ENCODE measurements at places on chromosomes 1 and 21. TPM values are rescaled to one million over a fixed set of nuclear protein-coding genes. Genes with fewer than 3 reads are reported as not detected.
A peak's percentile ranks its signal among the peaks of the same experiment; 100 is the strongest.

The SOD1 gene
- 422 TPM for total RNA-seq

The ST6GALNAC3 gene
- total RNA-seq: 2.5 TPM

The GDAP2 gene
- 16.2 TPM for total RNA-seq

The CHRM3 gene
- total RNA-seq: 1.5 TPM

- peak; percentile 75 for DNase-seq
Measured at GRCh38 chr1:39409055-39409816, 82.2 kb upstream of the BMP8A start.

GRCh38 chr1:29789910-29790247 is 553.6 kb downstream of the PTPRU start:
- DNase-seq: no peak

- no peak for DNase-seq
Measured at GRCh38 chr1:221397606-221398005, 344.3 kb downstream of the DUSP10 start.

DNA sequence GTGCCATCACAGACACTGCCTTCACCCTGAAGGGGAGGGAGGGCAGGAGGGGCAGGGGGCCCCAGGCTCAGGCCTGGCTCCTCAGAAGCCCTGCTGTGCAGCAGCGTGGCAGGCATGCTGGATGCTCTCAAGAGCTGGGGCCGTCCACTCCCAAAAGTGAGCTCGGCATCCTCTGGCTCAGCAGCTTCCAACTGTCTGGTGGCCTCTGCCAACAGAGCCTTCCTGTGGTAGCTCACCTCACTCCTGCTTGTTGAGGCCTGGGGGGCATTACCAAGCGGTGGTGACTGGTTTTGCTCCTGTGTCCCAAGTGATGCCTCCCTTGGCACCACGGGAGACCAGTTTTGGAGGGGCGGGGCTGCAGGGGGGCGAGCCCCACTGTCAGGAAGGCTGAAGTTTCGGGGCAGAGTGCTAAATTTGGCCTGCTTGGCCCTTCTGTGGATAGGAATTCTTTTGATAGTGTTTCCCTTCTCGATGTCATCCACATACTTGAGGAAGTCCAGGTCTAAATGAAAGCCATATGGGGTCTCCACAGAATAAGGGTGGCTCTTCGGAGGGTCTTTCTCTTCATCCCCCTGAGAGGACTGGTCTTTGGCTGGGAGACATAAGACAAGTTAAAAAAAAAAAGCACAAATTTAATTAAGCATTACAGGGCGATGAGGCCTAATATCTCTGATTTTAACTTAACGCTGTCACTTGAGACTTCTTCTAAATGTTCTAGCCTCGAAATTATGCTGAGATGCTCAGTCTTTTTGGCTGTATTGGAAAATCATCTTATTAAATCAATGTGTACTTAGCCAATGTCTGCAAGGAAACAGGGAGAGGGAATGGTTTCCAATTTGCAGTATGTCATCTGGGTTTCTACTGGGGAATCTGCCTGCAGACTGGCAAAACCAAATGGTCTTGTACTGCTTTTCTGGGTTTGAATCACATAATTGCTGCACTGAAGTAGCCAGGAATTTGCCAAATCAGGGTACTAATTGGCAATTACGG is 44.4 kb downstream of the KANK4 start:
- no peak for DNase-seq

DNA sequence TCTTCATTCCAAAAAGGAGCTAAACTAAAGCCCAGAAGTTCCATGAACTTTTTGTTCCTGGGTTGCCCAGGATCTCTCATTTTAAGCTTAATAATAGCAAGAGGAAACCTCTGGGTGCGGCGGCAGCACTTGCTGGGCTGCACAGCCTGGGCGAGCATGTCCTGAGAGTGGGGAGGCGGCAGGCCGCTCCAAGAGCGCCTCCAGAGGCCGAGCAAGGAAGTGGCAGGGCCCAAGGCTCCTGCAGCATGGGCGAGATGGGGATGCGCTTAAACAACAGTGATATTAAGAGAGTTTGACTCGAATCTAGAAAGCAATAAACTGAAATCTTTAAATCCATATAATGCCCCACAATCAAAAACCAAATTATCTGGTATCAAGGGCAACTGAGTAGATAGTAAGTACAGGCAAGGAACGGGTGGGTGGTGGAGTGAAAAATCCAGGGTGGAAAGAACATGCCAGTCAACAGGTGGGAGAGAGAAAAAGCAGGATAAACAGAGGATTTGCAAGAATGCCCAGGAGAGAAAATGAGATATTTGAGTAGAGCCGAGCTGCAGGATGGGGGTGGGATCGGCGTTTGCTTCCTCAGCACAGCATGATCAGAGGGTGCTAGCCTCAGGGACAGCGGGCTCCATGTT is 14.1 kb upstream of the TNR start:
- DNase-seq: no peak

DNA sequence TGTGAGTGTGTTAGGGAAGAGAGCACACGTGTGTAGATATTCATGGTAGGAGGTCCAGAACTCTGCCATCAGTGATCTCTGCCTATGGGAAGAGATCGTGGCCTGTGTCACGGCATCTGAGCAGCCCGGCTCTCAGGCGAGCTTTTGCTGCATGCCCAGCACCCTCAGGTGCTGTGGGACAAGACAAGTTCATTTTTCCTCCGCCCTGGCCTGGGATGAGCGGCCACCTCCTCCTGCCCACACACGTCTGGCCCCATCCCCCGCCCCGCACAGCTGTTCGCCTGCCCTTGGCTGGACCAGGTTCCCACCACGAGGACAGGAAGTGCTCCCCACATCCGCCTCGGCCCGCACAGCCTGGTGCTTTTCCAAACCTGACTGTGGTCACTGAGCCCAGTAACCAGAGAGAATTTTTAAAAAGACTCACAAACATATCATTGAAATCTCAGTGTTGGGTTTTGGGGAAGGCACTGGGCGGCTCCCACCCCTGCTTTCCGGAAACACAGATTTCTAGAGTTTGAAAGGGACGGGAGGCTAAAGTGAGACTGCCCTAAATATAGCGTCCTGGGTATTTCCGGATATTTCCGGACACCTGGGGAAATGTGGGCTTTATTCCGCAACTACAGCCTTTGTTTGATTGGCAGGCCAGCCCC is 18.0 kb downstream of the BMP8A start:
- DNase-seq: peak; percentile 63

- no peak for DNase-seq
Measured at GRCh38 chr1:38240618-38241017, 194.0 kb upstream of the POU3F1 start.

GRCh38 chr1:53295295-53295694 is 32.6 kb downstream of the LRP8 start:
- no peak for DNase-seq

GRCh38 chr1:166789286-166789685 is 50.0 kb upstream of the POGK start:
- DNase-seq: no peak

Data from heart left ventricle (tissue), 16 donors.